Nucleus accumbens (tissue), 56 donors: ENCODE measurements at places on chromosomes 6 and 20.

GRCh38 chr6:5587648-5588047, 326.3 kb downstream of the FARS2 start:
- DNase-seq = no peak

DNA sequence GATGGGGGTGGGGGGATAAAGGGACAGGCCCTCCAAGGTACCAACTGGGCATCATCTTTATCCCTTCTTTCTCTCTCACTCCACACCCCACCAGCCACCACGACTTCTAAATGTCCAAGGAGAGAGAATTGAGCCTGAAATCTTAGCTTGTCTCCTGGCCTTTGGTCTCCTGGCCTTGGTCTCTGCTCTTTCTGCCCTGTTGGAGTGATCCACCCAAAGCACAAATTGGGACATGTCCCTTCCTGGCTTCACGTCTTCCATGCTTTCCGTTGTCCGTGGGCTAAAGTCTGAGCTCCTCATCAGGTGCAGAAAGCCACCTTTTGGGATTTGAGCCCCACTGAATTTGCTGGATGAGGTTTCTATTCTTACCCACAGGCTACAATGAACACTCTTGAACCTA, 8.4 kb downstream of the ADIG start:
- no peak for DNase-seq

- DNase-seq = no peak
Observed at GRCh38 chr6:15358579-15359327, 112.9 kb downstream of the JARID2 start.

DNA sequence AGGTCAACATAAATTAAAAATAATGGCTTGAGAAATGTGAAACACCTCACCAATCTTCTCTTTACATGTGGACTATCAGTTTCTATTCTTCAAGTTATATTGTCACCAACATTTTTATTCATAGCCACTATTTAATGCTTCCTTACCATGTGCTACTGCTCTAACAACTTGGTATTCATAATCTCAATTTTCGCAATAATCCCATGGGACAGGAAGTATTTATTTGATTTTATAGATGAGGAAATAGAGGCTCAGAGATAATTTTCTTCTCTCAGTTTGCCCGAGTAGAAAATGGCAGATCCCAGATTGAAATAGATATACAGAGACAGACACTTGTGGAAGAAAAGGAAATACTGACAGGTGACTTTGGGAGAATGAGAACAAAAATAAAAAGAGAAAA, 66.6 kb downstream of the FAM83B start:
- DNase-seq = no peak

GRCh38 chr20:38152175-38152620, 12.9 kb downstream of the TGM2 start:
- no peak for DNase-seq

- DNase-seq = peak; percentile 95
Observed at GRCh38 chr20:21607971-21608725, 94.3 kb upstream of the NKX2-2 start.

GRCh38 chr6:81933089-81933488, 180.6 kb upstream of the TENT5A start:
- DNase-seq = no peak

GRCh38 chr6:148146717-148147462, 195.7 kb upstream of the SASH1 start:
- DNase-seq = no peak

GRCh38 chr20:17661121-17661744, 20.8 kb downstream of the RRBP1 start:
- DNase-seq = no peak

DNA sequence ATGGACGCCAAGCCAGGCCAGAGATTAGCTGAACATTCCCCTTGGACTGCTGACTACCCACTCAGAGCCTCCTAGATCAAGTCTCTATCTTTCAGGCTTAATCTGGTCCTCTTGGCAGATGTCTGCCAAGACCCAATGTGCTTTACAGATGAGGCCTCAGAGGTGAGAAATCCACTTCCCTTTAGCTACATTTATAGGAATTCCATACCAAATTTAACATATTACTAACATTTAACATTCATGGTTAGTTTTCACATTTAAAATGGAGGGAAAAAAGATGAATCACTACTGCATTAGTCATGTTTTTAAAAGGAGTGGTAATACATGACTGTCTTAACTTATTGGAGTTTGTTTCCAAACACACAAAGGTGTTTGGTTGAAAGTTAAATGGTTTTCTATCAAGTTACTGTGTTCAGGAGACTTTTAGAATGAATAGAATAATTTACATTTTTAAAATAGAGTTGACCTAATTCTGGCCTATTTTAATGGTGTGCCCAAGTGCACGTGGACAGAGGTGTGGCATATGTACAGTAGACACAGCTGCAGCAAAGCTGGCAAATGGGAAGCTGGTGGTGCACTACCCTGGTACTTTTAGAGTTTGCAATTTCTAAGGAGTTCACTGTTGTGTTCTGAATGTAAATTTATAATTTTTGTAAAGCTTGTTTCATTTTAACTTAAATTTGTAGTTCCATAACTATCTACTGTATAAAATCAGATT, 41.9 kb upstream of the CALHM6 start:
- DNase-seq = no peak

DNA sequence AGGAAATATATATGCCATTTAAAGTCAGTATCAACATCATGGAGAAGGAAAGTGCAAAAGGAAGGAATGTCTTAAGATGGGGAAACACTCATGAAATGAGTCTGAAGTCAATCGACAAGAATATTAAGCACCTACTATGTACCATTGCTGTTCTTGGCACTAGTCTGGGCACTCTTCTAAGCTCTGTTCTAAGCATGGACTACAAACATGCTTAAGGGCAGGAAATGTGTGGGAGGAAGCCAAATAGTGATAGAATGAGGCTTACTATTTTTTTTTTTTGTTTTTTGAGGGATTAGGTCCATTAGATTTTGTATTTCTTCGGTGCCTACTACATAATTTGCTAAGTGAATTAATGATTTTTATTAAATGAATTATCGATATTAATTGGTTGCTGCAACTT, 83.8 kb upstream of the SUPT3H start:
- DNase-seq = no peak

GRCh38 chr20:40282541-40282940, 406.5 kb downstream of the MAFB start:
- DNase-seq = no peak

DNA sequence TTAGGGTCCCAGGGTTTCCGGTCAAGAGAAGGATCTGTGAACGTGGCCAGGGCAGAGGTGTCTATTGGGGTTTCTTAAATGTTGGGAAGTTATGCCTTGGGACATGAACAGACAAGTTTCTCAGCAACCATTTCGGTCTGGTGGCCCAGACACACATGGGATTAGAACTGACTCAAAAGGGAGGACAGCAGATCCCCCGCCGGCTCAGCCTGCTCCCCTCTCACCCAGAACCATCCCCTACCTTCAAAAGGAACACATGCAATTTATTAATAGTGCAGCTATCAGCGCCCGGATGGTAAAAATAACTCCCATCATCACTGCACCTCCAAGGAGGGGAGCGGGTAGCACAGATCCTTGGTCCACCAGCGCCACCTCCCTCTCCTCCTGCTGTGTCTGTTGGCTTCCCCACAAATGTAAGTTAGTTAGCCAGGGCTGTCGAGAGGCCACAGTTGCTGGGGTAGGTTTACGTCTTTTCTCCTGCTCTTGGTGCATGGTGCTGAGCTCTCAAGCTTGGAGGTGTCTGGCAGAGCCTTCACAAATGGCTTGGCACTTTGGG, 77.1 kb downstream of the TRAM2 start:
- no peak for DNase-seq

- DNase-seq = no peak
Observed at GRCh38 chr6:149636124-149636523, 12.4 kb downstream of the KATNA1 start.

GRCh38 chr6:26284537-26285142, 80.4 kb upstream of the BTN3A2 start:
- DNase-seq = no peak
